T-cell (primary cell): ENCODE measurements at places on chromosomes 6 and 20.

GRCh38 chr6:119312875-119313338, 36.7 kb downstream of the MAN1A1 start:
- no peak for DNase-seq

DNA sequence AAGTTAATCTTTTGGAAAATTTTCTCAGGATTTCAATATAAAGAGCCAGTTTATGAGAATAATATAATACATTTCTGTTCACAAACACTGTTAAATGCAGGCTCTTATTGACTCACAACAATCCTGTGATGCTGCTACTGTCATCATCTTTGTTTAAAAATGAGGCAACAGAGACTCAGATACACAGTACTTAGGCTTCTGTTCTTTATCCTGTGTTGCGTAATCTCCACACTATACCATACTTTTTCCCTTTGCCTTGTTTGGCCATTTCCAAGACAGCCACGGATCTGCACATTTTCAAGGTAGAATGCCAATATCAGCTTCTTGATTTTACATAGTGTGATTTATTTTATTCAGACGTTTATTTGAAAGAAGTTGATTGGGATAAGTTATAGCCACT, 699.0 kb upstream of the CITED2 start:
- DNase-seq: no peak

- DNase-seq: no peak
Measured at GRCh38 chr6:140070846-140071473, 696.5 kb upstream of the CITED2 start.

- no peak for DNase-seq
Measured at GRCh38 chr6:71420095-71420692, 131.6 kb downstream of the OGFRL1 start.

DNA sequence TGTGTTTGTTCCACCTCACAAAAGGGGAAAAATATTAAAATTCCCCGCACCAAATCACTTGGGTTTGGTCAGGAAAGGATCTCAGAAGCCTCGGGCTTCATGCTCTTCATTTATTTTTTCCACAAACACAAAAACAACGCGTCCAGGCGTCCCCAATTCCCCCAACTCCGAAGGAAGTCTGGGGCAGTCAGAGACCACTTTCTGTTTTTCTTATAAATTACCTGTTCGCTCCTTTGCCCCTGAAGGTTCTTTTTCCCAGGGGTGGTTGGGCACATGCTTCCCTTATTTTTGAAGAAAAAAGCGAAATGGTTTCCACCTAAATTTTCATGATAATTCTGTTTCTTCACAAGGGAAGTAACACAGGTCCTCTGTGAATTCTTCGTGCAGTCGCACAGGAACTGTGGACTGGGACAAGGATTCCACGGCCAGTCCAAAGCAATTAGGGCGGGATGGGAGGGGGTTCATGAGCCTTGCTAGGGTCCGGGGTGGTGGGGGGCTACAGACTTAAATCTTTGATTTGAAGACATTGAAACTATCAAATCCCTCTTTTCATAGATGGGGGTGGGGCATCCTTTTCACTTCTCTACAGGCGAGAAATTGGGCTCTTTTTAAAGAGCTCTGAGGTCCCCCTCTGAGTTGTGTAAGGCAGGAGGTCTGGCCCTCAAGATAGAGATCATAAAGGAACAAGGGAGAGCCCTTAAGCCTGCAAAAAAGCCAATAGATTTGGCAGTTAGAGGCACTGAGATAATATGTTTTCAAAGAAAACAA, 30.5 kb upstream of the HFE start:
- DNase-seq: no peak

- no peak for DNase-seq
Measured at GRCh38 chr6:132087391-132087790, 136.2 kb upstream of the CCN2 start.

DNA sequence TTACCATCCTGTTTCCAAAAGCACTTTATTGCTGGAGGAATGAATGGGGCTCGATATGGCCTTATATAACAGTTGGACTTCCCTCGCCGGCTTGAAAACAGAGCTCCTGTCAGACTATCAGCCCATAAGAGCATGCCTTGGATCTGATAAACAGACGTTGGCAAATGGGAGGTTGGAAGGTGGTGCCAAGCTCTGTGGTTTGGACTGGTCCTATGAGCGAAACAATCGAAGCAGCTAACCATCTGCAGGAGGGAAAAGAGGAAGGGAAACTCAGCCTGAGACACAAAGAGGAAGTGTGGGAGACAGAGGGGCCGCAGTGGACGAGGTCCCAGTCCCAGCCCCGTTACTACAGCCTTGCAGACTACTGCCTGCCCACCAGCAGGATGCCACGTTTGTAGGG, 92.9 kb downstream of the TFAP2C start:
- DNase-seq: no peak

GRCh38 chr6:82766476-82766875, 299.2 kb downstream of the UBE3D start:
- no peak for DNase-seq

- DNase-seq: no peak
Measured at GRCh38 chr6:81130061-81130460, 622.4 kb downstream of the TENT5A start.

GRCh38 chr6:44452725-44453124, 65.2 kb downstream of the CDC5L start:
- DNase-seq: no peak

- DNase-seq: no peak
Measured at GRCh38 chr6:96789871-96790270, 47.4 kb downstream of the GPR63 start.

GRCh38 chr6:36682328-36683144, 4.0 kb downstream of the CDKN1A start:
- DNase-seq: peak; percentile 65

GRCh38 chr6:42417641-42418112, 34.0 kb downstream of the TRERF1 start:
- peak; percentile 71 for DNase-seq

DNA sequence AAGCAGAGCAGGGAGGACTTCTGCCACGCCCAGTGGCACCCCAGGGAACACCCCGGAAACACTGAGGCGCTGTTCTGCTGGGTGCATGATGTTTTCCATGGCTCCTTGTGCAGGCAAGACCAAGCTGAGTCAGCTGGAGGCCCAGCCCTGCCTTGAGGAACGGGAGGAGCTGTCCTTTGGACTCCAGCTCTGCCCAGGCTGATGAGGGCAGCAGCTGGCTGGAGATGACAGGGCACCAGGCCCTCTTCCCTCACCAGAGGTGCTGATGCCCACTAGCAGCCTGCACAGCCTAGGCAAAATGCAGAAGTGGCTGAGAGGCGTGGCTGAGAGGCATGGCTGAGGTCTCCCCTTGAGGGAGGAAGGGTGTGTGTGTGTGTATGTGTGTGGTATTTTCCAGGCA, 2.4 kb downstream of the C6orf132 start:
- no peak for DNase-seq

GRCh38 chr20:17077030-17077429, 149.8 kb upstream of the PCSK2 start:
- DNase-seq: no peak

GRCh38 chr20:38209054-38209675, 44.1 kb upstream of the TGM2 start:
- DNase-seq: no peak

- no peak for DNase-seq
Measured at GRCh38 chr6:112802144-112802543, 455.0 kb downstream of the RFPL4B start.

- peak; percentile 74 for DNase-seq
Measured at GRCh38 chr20:45771182-45771759, 20.4 kb downstream of the WFDC3 start.

- DNase-seq: no peak
Measured at GRCh38 chr6:111530667-111531066, 47.6 kb upstream of the REV3L start.
